ENCODE measurements at places on chromosomes 2 and 18.

GRCh38 chr18:61435064-61435652 is 101.9 kb downstream of the CDH20 start:
- DNase-seq: no peak

GRCh38 chr2:159082119-159082518 is 113.7 kb downstream of the TANC1 start:
- DNase-seq: no peak

- DNase-seq: no peak
Measured at GRCh38 chr2:138356178-138356577, 145.4 kb upstream of the SPOPL start.

- DNase-seq: no peak
Measured at GRCh38 chr2:39408351-39409136, 28.5 kb downstream of the MAP4K3 start.

- no peak for DNase-seq
Measured at GRCh38 chr2:42792583-42793333, at the start of gene HAAO. HAAO (minus strand) TSS chr2:42792583; CDS start chr2:42792536, 47 bp downstream.

DNA sequence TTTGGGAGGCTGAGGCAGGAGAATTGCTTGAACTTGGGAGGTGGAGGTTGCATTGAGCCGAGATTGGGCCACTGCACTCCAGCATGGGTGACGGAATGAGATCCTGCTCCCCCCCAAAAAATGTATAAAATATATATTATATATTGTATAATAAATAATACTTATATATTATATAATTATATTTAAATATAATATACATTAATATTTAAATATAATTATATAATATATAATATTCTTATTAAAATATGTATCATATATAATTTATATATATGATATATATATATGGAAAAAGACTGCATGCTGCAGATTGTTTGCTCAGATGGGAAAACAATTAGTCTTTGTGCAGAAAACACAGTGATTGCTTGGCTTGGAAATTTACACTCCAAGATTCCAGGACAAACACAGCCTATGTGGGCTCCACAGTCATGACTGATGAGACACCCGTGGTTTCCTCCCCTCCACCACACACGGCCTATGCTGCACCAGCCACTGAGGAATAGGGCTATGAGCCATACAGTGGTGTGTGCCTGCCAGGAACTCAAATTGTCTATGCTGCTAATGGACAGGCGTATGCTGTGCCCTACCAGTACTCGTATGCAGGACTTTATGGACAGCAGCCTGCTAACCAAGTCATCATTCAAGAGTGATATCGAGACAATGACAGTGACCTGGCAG is 30.0 kb downstream of the PMAIP1 start:
- DNase-seq: no peak
